ENCODE measurements at places on chromosomes 6 and 20.
A peak's percentile ranks its signal among the peaks of the same experiment; 100 is the strongest.

DNA sequence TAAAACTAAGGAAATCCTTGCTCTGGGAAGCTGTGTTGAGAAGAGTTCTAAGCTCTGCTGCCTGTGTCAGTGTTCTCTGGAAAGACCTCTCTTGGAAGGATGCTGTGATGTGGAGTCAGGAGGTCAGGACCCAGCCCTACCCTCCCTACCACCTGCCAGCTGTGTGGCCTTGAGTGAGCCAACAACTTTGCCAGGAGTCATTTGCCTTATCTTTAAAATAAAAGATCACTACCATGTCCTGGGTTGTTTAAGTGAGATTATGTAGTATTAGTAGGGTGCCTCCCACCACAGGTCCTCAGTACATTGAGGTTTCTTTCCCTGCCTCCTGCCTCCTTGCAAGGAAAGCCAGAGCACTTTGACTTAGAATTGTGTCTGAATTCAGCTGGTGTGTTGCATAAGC is 64.9 kb downstream of the FOXO3 start:
- DNase-seq = peak; percentile 85

DNA sequence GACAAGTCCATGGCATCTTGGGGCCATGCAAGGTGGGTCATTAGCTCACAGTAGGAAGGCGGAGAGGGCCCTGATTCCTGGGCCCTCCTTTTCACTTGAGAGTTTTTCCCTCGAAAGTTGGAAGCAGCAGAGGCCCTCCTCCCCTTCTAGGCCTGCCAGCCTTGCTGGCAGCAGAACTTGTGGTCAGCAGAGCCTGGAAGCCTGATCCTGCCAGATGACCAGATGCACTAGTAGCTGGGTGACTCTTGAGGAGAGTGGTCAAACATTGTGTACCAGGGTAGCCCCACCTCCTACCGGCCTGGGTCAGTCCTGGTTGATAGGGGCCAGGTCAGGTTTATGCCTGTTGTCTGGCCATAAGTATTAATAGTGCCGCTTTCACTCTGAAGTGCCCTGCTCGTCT is 3.8 kb upstream of the HMGA1 start:
- peak; percentile 53 for DNase-seq

DNA sequence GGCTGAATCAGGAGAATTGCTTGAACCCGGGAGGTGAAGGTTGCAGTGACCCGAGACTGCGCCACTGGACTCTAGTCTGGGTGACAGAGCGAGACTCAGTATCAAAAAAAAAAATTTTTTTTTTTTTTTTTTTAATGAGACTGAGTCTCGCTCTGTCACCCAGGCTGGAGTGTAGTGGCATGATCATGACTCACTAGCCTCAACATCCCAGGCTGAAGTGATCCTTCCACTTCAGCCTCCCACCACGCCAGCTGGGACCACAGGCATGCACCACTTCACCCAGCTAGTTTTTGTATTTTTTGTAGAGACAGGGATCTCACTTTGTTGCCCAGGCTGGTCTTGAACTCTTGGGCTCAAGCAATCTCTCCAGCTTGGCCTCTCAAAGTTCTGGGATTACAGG is 53.3 kb downstream of the MYO6 start:
- DNase-seq = peak; percentile 15

DNA sequence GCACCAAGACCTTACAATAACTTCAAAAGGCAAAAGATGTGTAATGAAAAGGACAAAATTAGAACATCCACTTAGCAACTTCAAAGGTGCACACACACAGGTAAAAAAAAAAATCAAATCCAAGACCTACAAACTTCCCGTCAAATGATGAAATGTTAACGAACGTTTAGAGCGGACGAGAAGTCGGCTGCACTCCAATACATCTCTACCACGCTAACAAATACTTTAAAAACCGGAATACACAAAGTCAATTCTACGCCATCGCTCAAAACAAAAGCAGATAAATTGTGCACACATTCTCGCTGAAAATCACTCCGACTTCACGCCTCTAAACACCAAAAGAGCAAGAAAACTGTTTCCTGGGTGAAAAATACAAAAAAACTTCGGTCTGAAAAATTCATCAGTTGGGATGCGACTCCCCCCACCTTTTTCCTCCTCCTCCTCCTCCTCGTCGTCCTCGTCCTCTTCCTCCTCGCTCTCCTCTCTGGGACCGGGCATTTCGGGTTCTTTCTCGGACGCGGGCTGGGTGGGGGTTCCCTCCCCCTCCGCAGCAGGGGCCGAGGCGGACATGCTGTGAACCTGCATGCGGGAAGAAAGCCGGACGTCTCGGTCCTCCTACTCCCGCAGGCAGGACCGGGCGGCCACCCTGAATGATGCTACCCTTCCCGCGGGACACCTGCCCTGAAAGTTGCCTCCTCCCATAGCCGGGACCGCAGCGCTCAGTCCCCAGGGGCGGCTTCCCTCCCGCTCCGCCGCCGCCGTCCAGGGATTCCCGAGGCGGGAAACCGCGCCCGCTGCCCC is 712 bp downstream of the DEK start:
- peak; percentile 23 for DNase-seq

- DNase-seq = no peak
Observed at GRCh38 chr20:53444401-53445149, 149.1 kb downstream of the ZNF217 start.

- DNase-seq = no peak
Observed at GRCh38 chr6:41222513-41222912, 5.6 kb upstream of the TREML4 start.

DNA sequence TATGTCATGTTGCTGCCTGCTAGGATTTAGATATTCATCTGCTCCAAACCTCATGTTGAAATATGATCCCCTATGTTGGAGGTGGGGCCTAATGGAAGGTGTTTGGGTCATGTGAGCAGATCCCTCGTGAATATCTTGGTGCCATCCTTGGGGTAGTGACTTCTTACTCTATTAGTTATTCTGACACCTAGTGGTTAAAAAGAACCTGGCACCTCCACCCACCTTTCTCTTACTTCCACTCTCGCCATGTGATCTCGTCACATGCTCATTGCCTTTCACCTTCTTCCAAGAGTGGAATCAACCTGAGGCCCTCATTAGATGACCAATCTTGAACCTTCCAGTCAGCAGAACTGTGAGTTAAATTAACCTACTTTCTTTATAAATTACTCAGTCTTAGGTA is 549.4 kb upstream of the SYNCRIP start:
- DNase-seq = no peak

- no peak for DNase-seq
Observed at GRCh38 chr6:15734118-15734897, 71.5 kb upstream of the DTNBP1 start.

DNA sequence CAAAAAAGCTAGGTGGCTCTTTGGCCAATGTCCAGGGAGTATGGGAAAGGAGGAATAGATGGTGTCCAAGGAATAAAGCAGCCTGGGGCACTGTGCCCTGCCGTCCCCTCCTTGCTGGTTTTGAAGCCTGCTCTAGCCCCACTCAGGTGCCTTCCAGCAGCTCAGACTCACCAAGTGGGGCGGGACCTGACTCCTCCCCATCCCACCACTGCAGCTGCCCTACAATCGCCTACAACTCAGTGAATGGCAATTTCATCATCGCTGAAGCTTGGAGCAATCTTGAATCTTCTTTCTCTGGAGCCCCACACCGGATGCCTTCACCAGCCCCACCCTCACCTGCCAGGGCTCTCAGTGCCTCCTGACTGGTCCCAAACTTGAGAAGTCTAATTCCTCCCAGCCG is 56.4 kb upstream of the NXT1 start:
- no peak for DNase-seq

DNA sequence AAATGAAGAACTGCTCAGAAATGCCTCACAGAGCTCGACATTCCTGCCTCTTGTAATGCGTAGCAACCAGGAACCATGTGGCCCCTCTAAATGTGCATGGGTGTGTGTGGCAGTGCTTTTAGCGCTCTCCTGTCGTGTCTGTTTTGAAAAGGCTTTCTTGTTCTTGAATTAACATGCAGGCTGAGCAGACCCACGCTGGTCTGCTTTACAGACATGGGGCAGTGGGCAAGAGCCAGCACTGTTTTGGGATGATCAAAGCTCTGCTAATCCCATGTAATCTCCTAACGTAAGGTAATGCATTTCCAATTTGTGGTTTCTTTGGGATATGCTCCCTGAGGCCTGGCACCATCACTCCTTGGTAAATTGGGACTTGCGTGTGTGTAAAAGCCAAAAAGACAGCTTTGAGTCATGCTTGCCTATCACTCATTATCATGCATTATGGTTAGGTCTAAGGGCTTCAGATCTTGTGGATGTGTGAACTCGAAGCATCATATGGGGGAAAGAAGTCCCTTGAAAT is 11.8 kb downstream of the RIPOR2 start:
- DNase-seq = no peak

DNA sequence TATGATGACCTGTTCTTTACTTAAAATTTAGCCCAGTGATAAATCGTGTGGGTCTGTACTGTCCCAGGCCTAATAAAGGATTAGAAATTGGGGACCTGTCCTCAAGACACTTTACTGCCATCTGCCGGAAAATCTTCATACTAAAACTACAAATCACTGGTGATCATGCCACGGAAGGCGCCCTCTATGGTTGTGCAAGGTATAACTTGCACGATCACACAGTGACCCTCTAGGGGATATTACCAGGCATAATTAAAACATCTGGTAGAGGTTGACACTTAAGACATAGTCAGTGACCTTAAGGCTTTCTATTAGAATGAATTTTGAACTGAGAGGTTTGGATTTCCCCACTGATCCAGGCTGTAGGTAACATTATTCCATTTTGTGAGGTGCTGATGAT is 172.6 kb downstream of the BMP2 start:
- DNase-seq = no peak

DNA sequence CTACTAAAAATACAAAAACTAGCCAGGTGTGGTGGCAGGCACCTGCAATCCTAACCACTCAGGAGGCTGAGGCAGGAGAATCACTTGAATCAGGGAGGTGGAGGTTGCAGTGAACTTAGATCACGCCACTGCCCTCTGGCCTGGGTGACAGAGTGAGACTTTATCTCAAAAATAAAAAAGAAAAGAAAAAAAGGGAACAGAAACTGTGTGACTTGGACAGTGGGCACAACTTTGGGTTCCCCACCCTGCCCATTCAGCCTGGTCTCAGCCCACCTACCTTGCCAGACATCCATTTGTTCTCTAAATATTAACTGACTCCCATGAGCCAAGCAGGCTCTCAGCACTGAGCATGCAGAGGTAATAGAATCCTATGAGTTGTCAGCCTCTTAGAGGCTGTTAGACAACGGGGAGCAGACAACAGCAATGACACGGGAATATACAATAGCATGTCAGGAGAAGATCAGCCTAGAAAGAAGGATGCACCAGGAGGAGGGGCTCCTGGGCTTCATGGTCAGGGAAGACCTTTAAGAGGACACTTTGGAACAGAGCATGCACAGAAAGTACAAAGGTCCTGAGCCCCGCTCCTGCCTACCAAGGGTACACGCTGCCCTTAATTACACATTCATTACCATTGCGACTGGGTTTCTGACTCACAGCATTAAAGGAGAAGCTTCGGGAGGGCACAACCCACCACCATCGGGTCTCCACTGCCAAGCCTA is 20.0 kb downstream of the FAM209B start:
- DNase-seq = no peak

GRCh38 chr6:112906726-112907125 is 559.6 kb downstream of the RFPL4B start:
- DNase-seq = no peak

- peak; percentile 53 for DNase-seq
Observed at GRCh38 chr6:134474955-134475354, 157.0 kb upstream of the SGK1 start.

DNA sequence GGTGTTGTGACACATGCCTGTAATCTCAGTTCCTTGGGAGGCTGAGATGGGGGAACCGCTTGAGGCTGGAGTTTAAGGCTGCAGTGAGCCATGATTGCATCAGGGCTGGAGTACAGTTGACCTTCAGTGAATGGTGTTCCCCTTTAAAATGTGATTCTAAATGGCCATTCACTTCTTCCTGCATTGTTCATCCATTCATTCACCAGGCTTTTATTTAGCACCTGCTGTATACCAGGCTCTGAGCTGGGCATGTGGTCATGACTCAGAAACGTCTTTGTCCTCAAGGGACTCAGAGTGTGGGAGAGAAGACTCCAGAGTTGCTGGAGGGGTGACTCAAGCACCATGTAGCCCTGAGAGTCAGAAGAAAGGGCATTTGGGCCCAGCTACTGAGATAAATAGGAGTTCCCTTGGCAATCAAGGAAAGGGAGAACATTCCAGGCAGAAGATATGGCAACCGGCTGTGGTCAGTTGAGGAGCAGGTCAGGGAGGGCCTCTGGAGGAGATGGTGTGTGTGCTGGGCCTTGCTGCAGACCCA is 101.1 kb downstream of the DLGAP4 start:
- DNase-seq = peak; percentile 83

- peak; percentile 74 for DNase-seq
Observed at GRCh38 chr6:160379466-160379865, 31.3 kb downstream of the SLC22A3 start.

DNA sequence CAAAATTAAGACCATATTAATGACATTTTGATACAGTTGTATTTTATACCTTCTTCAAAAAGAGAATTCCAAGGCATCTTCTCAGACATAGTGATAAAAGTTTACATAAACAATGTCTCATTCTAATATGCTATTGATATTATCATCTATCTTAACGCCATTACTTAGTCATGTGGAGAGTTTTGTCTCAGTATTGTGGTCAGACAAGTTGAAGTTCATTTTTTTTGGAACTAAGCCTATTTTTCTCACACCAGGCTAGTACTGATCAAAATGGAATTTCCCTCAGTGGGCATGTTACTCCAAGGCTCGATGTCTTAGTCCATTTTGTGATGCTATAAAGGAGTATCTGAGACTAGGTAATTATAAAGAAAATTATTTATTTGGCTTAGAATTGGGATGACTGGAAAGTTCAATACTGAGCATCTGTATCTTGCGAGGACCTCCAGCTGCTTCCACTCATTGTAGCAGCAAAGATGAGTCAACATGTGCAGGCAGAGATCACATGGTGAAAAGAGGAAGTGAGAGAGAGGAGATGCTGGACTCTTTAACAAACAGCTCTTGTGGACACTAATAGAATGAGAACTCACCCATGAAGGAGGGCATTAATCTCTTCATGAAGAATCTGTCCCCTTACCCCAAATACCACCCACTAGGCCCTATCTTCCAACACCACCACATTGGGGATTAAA is 825.5 kb upstream of the MANEA start:
- no peak for DNase-seq

DNA sequence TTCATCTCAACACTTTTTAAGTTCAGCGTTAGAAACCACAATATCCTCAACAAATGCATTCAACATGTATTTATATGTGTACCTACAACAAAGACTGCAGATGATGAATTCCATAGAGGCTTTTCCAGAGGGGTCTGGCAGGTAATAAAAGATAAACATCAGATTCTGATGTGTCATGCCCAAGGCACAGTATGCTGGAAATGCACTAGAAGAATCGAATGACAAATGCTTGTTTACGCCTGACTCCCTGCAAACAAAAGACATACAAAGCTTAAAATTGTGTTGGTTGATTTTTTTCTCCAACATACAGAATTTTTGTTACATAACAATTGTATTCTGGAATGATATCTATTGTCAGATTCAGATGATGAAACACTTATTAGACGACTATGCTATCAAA is at the start of gene LGSN:
Gene LGSN (minus strand): TSS at position 45 of the 400 bp plus-strand sequence. CDS start 40 bp downstream, at position 5.
- no peak for DNase-seq

- no peak for DNase-seq
Observed at GRCh38 chr20:30281584-30282197, 975.8 kb upstream of the DEFB115 start.
